ENCODE measurements at places on chromosomes 3 and 15.
A peak's percentile ranks its signal among the peaks of the same experiment; 100 is the strongest.

- DNase-seq, result no peak
Observed at GRCh38 chr3:142866841-142867631, 21.8 kb downstream of the PCOLCE2 start.

DNA sequence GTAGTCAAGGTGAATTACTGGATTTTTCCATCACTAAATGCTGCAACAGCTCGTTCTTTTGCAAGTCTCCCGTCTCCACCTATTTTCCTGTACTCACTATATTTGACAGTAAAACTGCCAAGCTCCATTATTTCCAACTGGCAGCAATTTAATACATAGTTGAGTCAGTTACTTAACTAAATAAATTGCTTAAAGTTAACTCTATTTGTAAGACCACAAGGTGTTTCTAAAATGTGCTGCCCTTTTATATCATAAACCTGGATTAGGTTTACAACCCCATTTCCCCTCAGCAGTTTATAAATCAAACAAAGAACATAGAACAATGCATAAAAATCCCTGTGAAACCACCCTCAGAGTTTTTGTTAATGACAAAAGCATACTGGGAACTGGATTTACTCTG, 211.4 kb upstream of the DPH6 start:
- no peak for DNase-seq

GRCh38 chr3:154182322-154182922, 61.2 kb downstream of the ARHGEF26 start:
- no peak for DNase-seq

DNA sequence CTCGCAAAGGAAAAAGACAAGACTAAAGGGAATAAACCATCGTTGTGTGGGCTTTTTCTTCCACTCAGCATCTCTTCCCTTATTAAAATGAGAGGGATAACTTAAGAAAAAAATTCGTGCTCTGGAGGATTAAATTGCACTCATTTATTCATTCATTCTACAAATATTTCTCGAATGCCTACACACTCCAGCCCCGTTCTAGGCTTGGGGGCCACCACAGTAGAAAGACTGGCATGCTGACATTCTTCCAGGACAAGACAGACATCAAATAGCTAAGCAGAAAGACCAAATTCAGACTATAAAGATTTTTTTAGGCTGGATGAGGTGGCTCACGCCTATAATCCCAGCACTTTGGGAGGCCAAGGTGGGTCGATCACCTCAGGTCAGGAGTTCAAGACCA, 65.3 kb upstream of the IL12A start:
- no peak for DNase-seq

DNA sequence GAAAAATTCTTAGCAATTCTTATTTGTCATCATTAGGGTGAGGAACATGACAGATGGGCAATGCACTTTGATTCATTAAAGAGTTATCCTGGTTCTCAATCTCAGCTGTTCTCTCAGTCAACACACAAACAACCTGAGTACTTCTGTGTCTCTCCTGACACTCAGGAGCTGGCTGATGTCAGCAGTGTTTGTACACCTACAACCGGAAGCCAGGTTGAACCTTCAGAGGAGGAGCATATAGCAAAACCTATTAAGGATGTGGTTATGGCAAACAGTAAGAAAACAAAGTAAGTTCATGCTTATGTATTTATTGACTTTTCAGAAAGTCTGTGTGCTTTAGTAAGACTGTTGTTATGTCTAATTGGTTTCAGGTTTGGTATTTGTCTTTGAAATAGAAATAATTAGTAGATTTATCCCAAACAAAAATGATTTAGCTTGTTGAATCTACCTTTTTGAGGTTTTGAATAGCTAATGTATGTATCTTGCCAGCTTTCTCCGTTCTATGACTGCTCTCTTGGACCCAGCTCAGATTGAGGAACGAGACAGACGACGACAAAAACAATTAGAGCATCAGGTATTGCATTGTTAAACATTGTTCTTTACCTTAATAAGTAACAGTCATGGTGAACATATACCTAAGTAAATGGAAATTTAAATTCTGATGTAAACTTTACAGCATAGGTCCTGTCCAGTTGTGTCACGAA, 36.6 kb downstream of the CCDC66 start:
- DNase-seq, result no peak

GRCh38 chr3:165457096-165457495, 260.9 kb upstream of the SLITRK3 start:
- no peak for DNase-seq

DNA sequence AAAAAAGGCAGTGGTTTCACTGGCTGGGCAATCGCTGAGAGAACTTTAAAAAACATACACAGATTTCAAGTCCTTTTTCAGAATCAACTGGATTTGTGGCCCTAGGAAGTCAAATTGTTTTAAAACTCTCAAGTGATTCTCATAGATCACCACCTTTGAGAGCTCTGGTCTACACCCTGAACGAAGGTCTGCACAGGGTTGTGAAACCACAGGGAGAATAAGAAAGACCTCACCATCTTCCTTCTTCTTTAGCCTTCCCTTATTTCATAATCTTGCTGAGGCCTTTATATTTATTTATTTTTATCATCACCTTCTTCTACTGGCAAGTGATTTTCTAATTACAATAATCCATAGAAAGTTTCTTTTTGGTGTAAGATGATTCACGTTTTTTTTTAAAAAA, 58.1 kb downstream of the FOXP1 start:
- no peak for DNase-seq

GRCh38 chr3:78091478-78092119, 1051.7 kb downstream of the ROBO2 start:
- DNase-seq, result no peak

GRCh38 chr15:33377204-33377603, 66.4 kb downstream of the RYR3 start:
- no peak for DNase-seq

GRCh38 chr3:69747511-69748258, 8.4 kb downstream of the MITF start:
- DNase-seq, result no peak

DNA sequence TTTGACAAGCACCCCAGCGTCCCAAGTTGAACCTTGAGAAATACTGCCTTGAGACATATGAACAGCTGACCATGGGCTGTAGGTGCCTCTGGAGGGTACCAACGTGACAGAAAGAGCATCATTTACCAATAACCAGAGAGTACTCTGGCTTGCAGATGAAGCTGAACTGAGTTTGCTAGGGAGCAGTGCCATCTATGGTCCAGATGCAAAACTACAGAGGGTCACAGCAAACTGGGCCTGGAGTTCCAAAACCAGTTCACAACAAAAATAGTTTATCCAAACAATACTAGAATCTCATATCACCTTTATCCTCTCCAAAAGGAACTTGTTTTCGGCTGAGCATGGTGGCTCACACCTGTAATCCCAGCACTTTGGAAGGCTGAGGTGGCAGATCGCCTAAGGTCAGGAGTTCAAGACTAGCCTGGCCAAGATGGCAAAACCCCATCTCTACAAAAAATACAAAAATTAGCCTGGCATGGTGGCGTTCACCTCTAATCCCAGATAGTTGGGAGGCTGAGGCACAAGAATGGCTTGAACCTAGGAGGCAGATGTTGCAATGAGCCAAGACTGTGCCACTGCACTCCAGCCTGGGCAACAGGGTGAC, 69.3 kb downstream of the CHAC1 start:
- DNase-seq, result no peak

- DNase-seq, result no peak
Observed at GRCh38 chr3:74518610-74519009, 95.8 kb downstream of the CNTN3 start.

DNA sequence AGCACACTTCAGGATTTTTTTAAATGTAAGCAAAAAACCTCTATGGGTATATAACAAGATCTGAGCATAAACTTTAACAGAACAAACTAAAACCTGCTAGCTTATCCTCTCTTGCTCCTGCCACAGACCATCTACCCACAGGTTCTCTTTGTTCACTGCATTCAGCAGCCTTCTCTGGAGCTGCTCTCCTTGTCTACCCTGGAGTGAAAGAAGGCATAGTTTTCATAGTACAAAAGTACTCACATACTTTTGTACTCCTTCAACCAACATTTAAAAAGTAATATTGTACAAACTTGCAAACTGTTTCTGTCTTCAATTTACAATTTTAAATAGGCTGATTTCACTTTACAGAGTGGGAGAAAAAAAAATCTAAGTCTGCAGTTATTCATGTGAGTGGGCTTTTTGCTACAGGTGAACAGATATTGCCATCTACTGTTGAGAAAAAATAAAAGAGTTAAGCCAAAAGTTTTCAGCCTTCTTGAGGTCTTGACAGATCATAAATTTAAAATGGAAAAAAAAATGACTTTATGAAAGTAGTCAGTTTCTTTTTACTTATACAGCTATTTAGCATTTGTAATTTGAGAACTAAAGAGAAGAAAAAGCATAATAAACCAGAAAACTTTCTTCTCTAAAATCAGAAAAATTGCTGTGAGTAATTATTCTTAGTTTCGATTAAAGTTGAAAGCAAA, 20.4 kb downstream of the TERC start:
- DNase-seq, result no peak

DNA sequence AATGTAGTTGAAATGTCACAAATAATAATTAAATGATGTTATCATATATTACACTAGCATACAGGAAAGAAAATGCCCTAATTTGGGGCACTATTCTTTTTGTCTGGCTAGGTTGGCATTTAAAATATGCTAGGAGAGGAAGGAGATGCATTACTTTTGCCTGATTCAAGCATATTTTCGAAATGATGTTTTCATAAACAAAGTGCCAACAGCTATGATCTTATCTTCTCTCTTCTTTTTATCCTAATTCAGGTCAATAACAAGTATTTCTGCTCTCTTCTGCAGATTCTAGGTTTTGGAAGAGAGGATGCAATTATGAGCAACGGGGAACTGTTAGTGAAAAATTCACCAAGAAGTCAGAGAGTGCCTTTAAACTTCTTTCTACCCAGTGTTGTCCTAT, 55.8 kb upstream of the NR2F2 start:
- no peak for DNase-seq

DNA sequence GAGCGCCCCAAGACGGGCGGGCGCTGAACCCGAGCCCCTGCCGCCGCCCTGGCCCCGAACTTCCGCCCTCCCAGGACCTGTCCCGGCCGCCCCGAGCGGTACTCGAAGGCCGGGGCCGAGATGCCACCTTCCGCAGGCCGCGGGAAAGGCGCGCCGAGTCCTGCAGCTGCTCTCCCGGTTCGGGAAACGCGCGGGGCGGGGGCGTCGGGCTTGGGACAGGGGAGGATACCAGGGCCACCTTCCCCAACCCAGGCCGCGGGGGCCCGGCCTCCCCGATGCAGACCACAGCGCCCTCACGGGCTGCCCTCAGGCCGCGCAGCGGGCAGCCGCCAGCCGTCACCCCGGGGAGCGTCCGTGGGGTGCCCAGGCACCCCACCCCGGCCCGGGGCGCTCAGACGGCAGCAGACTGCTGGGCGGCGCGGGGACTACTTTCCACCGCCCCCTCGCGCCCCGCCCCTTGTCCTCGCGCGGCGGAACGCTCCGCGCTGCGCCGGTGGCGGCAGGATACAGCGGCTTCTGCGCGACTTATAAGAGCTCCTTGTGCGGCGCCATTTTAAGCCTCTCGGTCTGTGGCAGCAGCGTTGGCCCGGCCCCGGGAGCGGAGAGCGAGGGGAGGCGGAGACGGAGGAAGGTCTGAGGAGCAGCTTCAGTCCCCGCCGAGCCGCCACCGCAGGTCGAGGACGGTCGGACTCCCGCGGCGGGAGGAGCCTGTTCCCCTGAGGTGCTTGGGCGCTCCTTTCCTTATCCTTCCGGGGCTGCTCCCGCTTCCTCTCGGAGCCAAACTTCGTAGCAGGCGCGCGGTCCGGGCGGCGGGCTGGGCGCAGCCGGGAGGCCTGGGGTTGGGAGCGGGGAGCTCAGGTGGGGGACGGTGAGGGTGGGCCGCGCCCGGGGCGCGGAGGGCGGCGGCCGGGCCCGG, at the start of gene CTNNB1:
Gene CTNNB1 (plus strand): TSS at position 556 of the 916 bp plus-strand sequence. CDS start 24,564 bp downstream, outside the sequence.
- peak; percentile 74 for DNase-seq

DNA sequence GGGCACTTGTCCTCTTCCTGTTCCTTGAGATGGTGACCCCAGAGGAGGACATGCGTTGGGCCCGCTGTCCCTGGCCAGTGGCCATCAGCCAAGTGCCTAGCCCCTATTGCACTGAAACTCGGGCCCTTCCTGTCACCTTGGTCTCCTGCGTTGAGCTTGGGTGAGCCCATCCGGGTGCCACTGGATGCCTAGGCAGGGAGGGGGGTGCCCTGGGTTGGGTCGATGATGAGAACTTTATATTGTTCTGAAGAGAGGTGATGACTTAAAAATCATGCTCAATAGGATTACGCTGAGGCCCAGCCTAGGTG, 221.8 kb downstream of the SNRPN start:
- DNase-seq, result no peak

GRCh38 chr3:16174976-16175901, 759 bp downstream of the GALNT15 start:
- no peak for DNase-seq

DNA sequence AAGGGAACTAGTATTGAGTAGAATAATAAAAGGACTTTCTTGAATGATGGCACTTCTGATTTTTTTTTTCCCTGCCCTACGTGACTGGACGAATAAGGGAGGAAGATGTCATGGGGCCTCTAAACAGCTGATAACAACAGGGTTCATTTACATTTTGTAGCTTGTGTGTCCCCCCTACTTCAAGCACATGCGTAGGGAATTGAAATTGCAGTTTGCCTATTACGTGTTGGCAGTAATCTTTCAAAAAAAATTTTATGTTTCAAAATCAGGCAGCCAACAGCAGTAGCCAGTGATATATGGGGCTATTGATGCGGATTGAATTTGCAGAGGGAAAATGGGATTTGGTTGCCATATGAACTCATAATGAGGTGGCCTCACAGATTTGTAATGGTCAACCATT, 58.7 kb downstream of the PTPRG start:
- DNase-seq, result no peak

DNA sequence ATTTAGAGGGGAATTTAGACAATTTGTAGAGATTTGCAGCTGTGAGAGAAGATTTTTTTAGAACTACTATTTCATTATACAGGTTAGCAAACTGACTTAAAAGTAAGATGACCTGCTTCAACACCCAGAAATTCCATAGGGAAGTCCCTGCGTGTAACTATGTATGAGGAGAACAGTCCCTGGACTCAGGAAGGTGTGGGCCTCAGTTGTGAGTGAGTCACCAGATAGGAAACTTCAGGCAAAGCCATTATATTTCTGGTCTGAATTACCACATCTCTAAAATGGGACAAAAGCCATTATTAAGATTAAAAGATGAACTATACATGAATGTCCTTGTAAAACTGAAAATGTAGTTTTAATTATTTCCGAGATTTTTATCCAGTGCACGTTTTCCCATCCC, 488.3 kb upstream of the GOLIM4 start:
- DNase-seq, result no peak

GRCh38 chr3:87733671-87734367, 325.0 kb downstream of the CGGBP1 start:
- DNase-seq, result no peak

GRCh38 chr3:81765400-81765799, 4.0 kb upstream of the GBE1 start:
- DNase-seq, result no peak

GRCh38 chr15:89803941-89804800, 10.5 kb downstream of the ANPEP start:
- DNase-seq, result no peak

GRCh38 chr15:71083349-71083748, 31.9 kb upstream of the THSD4 start:
- no peak for DNase-seq

DNA sequence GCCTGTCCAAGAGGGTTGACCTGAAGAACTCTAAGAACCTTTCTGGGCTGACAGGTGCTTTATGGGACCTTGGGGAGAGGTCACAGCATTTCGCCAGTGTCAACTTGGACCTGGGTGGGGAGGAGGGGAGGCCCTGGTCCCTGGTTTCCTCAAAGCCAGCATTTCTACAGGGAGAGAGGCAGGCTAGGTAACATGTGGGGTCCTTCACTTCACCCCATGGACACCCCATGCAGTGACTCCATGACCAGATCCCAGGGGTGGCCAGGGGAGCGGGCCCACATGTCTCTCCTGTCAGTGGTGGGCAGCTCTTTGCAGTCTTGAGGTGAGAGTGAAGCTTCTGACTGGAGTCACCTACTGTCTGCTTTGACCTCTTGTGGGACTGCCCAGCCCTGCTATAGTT, 35.8 kb downstream of the GOLGA6L10 start:
- DNase-seq, result no peak
